ENCODE measurements at places on chromosomes 1 and 21. TPM values are rescaled to one million over a fixed set of nuclear protein-coding genes. Genes with fewer than 3 reads are reported as not detected.

ZBTB48 gene
- 42.9 TPM for total RNA-seq

PLA2G2F gene
- total RNA-seq = not detected

DNA sequence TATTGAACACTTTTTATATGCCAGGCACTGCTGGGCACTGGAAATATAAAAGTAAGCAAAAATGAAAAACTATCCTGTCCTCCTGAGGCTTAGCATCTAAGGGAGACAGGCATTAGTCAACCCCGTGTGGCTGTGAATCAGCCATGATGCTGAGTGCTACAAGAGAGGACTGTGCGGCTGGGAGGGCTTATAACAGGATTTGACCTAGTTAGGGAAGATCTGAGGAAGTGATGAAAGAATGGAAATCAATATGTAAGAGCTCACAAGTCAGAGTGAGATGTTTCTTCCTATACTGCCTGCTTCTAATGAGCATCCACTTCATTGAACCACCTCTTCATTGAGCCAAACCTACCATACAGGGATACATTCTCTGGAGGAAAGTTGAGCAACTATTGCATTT, 15.1 kb downstream of the TRIM45 start:
- peaks cover 5% of the 10 kb centered on the region for H3K4me1 ChIP-seq
- no peaks in the 10 kb centered on the region for H3K27me3 ChIP-seq
- H3K4me3 ChIP-seq = no peak overlapping the region

SYT6 gene
- not detected for total RNA-seq

ZNF124 gene
- total RNA-seq = 23.6 TPM

- no peaks in the 10 kb centered on the region for H3K36me3 ChIP-seq
- H3K27ac ChIP-seq = no peak overlapping the region
- H3K4me3 ChIP-seq = no peak overlapping the region
- no peaks in the 10 kb centered on the region for H3K27me3 ChIP-seq
Observed at GRCh38 chr1:202531472-202531811, 178.8 kb downstream of the SYT2 start.

- peaks cover 68% of the 10 kb centered on the region for H3K36me3 ChIP-seq
- DNase-seq = no peak
- H3K4me1 ChIP-seq = peaks cover 57% of the 10 kb centered on the region
- H3K27me3 ChIP-seq = no peaks in the 10 kb centered on the region
- peak overlapping the region; percentile 59 for H3K27ac ChIP-seq
Observed at GRCh38 chr1:197140121-197140520, 6.3 kb downstream of the ASPM start.

- peak overlapping the region; percentile 82 for H3K27ac ChIP-seq
- no peak for DNase-seq
- H3K4me1 ChIP-seq = peaks cover 61% of the 10 kb centered on the region
- no peaks in the 10 kb centered on the region for H3K27me3 ChIP-seq
Observed at GRCh38 chr1:111505641-111506119, 2.2 kb upstream of the ADORA3 start.

CDA gene
- not detected for total RNA-seq

GRCh38 chr21:43322805-43323204, 104.1 kb downstream of the SIK1 start:
- H3K36me3 ChIP-seq = no peaks in the 10 kb centered on the region
- no peak overlapping the region for H3K27ac ChIP-seq
- H3K27me3 ChIP-seq = no peaks in the 10 kb centered on the region

GRCh38 chr1:41492341-41492848, 7.9 kb upstream of the EDN2 start:
- peak; percentile 39 for DNase-seq
- H3K27ac ChIP-seq = no peak overlapping the region

- H3K27me3 ChIP-seq = no peaks in the 10 kb centered on the region
- H3K4me3 ChIP-seq = no peak overlapping the region
- H3K27ac ChIP-seq = no peak overlapping the region
- H3K36me3 ChIP-seq = no peaks in the 10 kb centered on the region
Observed at GRCh38 chr1:50271968-50272578, 151.2 kb downstream of the DMRTA2 start.

PFDN2 gene
- total RNA-seq = 56.0 TPM

DNA sequence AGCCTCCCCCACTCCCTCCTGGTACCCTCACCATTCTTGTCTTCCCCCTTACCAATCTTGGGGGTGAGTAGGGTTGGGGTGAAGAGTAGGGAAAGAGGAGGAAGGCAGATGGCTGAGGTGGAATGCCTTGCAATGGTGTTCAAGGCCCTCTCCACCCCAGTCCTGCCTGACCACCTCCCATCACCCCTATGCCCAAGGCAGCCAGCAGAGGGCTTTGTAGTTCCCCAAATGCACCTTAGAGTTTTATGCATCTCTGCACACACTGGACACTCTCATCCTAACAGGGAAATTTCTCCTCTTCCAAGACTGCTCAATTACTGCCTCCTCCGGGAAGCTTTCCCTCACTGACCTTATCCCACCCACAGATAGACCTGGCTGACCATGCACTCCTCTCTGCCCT, 15.4 kb downstream of the KIF17 start:
- H3K4me1 ChIP-seq = no peaks in the 10 kb centered on the region
- H3K27ac ChIP-seq = no peak overlapping the region
- no peak overlapping the region for H3K4me3 ChIP-seq
- no peak for DNase-seq

GCSAML gene
- total RNA-seq = not detected

GRCh38 chr1:210376836-210377372, 48.2 kb downstream of the HHAT start:
- H3K36me3 ChIP-seq = no peaks in the 10 kb centered on the region
- H3K4me3 ChIP-seq = no peak overlapping the region
- peaks cover 19% of the 10 kb centered on the region for H3K4me1 ChIP-seq
- H3K27me3 ChIP-seq = peaks cover 3% of the 10 kb centered on the region
- DNase-seq = no peak

CAMK1G gene
- not detected for total RNA-seq

- no peaks in the 10 kb centered on the region for H3K4me1 ChIP-seq
- no peak for DNase-seq
Observed at GRCh38 chr1:22508329-22508728, 55.0 kb upstream of the EPHA8 start.

COP1 gene
- total RNA-seq = 47.2 TPM

DNA sequence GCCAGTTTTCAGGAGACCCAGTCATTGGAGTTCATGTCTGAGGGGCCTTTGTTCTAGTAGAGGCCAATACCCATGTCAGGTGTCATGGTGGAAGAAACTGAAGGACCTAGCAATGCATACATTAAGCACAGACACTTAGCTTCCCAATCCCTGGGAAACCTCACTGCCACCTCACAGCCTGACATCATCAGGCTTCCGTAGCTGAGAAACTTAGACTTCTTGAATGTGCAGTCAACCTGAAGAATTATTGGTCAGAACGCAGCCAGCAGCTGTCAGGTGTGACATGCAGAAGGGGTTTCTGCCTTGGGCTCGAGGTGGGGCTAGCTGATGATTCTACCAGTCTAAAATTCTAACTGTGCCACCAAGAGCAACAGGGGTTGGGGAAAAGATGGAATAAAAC, 1.9 kb upstream of the ITPKB start:
- DNase-seq = no peak
- peaks cover 15% of the 10 kb centered on the region for H3K36me3 ChIP-seq
- H3K4me3 ChIP-seq = no peak overlapping the region
- peaks cover 18% of the 10 kb centered on the region for H3K4me1 ChIP-seq
- no peaks in the 10 kb centered on the region for H3K27me3 ChIP-seq

DNA sequence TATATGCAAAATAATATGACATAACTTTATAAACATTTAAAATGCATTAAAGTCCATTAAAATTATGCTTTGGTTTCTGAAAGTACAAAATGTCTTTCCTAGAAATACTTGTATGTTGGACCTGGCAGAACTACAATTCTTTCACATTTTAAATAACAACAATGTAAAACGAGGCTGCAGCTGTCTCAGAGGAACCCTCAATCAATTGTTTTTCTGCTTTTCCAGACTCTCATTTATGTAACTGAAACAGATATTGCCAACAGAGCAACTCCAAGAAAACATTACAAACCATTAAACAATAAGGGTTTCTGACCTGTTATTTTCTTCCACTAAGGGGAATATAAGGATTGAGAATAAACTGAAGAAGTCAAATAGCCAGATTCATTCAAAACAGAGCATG, 1193.4 kb downstream of the NCAM2 start:
- no peak overlapping the region for H3K4me3 ChIP-seq
- H3K27ac ChIP-seq = no peak overlapping the region
- no peaks in the 10 kb centered on the region for H3K27me3 ChIP-seq
- DNase-seq = no peak
- no peaks in the 10 kb centered on the region for H3K36me3 ChIP-seq

DNA sequence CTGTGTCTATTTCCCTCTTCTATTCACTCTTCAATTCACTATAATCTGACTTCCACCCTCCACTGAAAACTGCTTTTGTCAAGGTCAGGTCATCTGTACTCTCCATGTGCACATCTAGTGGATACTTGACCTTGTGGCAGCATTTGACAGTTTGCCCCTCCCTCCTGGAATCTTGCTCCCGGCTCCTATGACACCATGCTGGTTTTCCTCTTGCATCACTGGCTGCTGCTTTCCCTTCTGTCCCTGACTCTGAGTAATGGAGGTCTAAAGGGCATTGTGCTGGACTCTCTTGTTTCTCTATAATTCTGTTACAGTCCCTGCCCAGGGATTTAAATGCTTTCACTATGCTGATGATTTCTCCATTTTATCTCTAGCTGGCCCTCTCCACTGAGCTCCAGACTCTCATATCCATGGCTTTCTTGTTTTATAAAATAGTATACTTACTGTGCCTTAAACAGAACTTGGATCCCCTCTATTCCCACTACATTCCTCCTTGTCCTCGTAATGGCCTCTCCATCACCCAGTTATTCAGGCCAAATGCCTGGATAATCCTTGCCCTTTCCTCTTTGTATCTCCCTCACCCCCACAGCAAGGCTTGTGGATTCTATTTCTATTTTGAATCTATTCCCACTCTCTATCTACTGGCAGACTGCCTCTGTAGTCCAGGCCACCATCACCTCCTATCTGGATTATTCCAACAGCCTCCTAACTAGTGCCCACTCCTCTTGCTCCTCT, 36.8 kb upstream of the PODN start:
- no peak overlapping the region for H3K27ac ChIP-seq
- no peak overlapping the region for H3K4me3 ChIP-seq
- peaks cover 6% of the 10 kb centered on the region for H3K4me1 ChIP-seq

GRCh38 chr1:61641578-61642336, 83.2 kb downstream of the TM2D1 start:
- no peaks in the 10 kb centered on the region for H3K27me3 ChIP-seq
- no peak overlapping the region for H3K27ac ChIP-seq
- H3K4me3 ChIP-seq = peak overlapping the region; percentile 15
- no peaks in the 10 kb centered on the region for H3K36me3 ChIP-seq
- H3K4me1 ChIP-seq = peaks cover 11% of the 10 kb centered on the region

MIS18A gene
- total RNA-seq = 18.6 TPM

TMEM82 gene
- total RNA-seq = not detected

PARP1 gene
- total RNA-seq = 187 TPM

Measured in activated CD4-positive, alpha-beta T cell treated with anti-CD3 and anti-CD28 coated beads, Interleukin-2, amount 10 ng/mL, durations not matched to agents 7 days and 5 days (primary cell).